Pancreas (tissue), 10 donors: ENCODE measurements at places on chromosomes 11 and 22. TPM values are rescaled to one million over a fixed set of nuclear protein-coding genes. Genes with fewer than 3 reads are reported as not detected.

The KCNJ1 gene
- 0.06 TPM for total RNA-seq

The ENTHD1 gene
- total RNA-seq, result not detected

The ABCG4 gene
- not detected for total RNA-seq

The MIOX gene
- total RNA-seq, result not detected

The ROBO4 gene
- total RNA-seq, result 3.3 TPM

GRCh38 chr11:58628446-58628845 is 6.0 kb downstream of the CNTF start:
- peak; percentile 39 for DNase-seq

GRCh38 chr11:45563810-45564209 is 101.6 kb downstream of the CHST1 start:
- DNase-seq, result no peak

DNA sequence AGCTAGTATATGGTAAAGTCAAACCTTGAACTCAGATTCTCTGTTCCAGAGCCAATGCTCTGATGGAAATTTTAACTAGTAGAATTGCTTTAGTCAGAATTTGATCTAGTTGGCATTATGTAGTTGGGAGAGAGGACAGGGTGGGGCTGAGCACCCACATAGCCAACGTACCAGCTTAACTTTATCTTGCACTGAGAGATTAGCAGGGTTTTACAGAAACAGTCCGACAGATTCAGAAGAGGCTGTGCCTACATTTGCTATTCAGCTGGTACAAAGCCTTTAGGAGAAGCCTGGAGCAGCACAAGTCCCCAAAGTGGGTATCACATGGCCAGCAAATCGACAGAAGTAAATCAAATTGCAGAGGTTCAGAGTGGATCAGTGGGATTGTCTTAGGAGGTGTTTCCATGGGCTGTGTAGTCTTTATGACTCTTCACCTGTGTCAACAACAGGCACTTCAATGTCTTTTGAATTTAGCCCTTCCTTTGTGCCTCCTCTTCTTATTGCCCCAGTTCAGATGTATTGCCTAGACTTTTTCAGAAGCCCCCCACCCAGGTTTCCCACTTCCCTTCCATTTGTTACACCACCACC is 7.3 kb upstream of the CSRP3 start:
- no peak for DNase-seq

DNA sequence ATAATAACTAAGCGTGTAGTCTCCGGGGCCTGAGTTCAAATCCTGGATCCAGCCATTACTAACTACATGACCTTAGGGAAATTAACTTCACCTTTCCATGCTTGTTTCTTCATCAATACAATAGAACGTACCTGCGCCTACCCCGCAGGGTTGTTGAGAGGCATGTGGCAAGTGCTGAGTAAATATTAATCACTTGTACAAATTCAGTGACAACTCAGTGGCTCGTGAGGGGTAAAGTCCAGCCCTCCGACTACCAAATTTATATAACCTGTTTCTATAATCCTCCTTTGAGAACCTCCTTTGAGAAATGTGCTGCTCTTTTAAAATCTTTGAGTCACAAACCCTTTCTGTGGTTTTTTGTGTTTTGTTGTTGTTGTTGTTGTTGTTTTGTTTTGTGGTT is 49.8 kb downstream of the FEZ1 start:
- no peak for DNase-seq

- no peak for DNase-seq
Observed at GRCh38 chr11:71115770-71116692, 136.3 kb downstream of the SHANK2 start.

DNA sequence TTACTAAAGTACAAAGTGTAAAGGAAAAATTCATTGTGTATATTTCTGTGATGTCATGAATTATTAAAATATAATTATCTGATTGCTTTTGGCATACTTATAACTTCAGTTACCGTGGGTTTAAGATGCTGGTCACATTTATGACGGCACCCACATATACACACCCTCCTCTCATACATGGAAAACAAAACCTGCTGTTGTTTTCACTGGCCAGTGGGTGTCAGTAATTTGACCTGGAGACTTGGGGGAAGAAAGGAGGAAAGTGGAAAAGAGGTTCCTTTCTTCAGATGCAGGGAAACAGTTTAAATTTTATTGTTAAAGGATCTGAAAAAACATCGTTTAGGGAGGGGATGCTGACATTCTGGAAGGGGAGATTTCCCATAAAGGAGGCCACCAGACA is 742 bp upstream of the BBOX1 start:
- DNase-seq, result no peak
